AG04450 (cell line): ENCODE measurements at places on chromosomes 4 and X.

GRCh38 chr4:59063015-59063720 lies 1953.0 kb upstream of the IGFBP7 start:
- no peak for DNase-seq

DNA sequence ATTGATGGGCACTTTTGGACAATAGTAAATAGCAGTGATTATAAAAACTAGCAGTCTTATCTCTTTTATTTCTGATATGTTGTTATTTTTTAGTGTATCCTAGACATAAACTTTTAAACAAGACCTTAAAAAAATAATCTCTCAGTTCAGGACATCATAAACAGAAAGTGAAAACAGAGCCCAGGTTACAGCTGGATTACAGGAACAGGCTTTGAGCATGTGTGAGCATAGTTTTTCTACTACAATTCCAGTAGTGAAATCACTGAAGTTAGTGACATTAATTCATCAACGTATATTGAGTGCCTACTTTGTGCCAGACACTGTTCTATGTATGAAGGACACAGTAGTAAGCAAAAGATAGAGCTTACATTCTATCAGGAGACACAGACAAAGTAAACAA lies 16.9 kb downstream of the TRIM75 start:
- DNase-seq, result no peak

DNA sequence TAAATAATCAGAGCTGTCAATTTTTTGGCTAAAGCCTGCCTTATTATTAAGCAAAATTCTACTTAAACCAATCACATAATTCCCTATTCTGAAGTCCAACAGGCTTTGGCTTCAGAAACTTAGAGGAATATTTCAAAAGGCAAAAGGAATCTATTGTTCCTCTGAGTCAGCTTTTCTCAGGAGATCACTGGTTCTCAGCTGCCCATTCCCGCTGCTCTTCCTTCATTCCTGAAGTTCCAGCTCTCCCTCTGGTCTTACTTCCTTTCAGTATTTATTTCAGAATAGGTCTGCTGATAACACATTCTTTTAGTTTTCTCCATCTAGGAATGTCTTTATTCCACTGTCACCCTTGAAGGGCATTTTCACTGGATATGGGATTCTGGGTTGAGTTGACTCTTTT lies 133.7 kb downstream of the SOWAHB start:
- DNase-seq, result no peak

DNA sequence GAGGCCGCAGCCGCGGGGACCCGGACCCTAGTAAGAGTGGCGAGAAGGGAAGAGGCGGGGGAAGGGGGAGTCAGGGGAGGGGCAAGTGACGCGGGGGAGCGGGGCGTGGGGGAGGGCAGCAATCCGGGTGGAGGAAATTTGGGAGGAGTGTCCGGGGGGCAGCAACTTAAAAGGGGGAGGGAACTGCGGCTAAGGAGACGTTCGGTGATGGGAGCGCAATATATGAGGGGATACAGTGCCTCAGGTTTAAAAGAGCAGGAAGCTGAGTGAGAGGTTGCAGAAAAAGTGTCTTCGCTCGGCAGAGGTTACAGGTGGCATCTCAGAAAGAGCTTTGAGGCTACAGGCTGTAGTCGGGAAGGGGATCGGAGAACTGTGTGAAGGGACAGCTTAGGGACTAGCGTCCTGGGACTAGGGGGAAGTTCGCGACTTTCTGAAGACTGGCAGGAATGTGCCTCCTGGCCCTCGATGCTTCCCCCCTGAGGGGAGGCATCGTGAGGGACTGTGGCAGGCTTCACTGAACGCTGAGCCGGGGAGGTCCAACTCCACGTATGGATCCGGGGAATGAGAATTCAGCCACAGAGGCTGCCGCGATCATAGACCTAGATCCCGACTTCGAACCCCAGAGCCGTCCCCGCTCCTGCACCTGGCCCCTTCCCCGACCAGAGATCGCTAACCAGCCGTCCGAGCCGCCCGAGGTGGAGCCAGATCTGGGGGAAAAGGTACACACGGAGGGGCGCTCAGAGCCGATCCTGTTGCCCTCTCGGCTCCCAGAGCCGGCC lies 519 bp downstream of the FOXO4 start:
- no peak for DNase-seq

DNA sequence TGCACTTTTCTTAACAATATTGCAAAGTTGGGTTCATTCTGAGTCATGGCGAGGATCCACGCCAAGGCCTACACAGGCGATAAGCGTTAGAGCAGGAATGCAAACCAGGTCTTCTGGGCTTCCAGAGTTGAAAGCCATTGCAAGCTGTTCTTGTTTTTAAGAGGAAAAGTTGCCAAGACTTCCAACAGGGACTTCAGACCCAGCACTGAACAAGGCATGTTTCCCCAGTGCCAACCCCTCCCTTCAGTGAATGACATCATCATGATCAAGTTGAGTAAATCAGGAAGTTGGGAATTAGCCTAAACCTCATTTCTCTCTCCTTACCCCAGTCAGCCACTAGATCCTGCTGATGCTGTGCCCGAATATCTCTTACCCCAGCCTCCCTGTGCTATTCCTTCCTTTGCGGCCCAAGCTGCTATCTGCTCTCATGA lies 355.1 kb downstream of the HS3ST1 start:
- no peak for DNase-seq

GRCh38 chr4:173174594-173175012 lies 6.0 kb downstream of the GALNT7 start:
- DNase-seq, result no peak

- no peak for DNase-seq
Observed at GRCh38 chrX:40727581-40728252, 7.6 kb downstream of the MED14 start.

DNA sequence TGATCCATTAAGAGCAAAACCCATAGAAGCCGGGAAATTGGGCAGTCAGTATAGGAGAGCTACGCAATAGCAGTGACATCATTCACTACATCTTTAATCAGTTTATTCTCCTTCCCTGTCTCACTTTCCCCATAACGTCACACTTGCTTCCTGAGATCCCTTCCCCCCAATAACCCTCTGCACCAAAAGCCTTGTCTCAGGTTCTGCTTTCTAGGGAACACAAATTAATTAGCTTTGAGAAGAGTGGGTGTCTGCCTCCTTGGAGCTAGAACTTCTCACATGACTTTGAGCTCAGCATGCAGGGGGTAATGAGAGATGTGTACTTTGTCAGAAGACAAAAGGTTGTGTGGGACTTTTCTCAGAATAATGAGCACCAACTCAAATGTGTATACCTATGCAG lies 128.3 kb upstream of the MAOA start:
- no peak for DNase-seq

DNA sequence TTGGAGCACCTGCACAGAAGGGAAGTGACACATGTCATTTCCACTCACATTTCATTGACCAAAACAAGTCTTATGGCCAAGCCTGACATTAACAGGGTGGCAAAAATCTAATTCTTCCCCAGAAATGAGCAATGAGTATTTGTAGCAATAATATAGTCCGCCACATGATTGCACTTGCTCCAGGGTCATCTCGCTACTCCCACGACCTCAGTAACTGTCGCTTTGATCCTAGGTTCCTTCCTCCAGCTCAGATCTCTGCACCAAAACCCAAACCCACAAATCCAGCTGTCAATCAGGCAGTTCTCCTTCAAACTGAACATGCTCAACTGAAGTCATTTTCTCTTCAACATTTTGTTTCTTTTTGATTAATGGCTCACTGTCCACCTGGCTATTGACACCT lies 25.2 kb upstream of the PTTG2 start:
- DNase-seq, result no peak

- no peak for DNase-seq
Observed at GRCh38 chr4:22463179-22463578, 52.7 kb downstream of the ADGRA3 start.

DNA sequence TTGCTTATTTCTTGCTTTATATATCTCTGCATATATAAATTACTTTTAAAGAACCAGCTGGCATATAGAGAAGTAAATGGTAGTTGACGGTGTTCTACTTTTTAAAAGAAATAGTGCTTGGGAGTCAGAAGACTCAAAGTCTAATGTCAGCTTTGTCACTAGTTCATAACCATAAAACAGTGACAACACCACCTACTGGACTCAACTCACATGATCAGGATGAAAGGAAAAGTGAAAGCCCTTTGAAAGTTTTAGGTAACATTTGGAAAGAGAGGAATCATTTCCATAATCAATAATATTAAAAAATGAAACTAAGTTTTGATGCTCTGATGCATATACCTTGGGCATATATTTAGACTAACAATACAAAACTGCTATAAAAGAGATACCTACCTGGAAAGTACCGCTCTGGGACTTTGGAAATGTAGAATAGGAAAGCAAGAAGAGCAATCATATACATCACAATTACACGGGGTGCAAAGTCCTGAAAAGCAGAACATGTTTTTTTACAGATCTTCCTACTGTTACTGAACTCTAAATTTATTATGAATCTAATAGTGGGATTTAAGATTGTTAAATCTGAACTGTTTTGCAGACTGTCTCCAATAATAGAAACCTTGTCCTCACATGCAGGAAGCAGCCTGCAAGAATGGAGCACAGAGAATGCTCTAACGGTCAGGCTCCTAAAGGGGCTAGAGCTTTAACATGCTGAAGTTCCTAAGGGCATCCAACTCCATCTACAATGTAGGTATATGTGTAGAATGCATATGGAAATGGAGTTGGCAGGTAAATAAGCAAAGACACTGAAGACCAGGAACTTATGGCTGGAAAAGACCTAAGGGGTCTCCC lies 15.6 kb downstream of the PAQR3 start:
- DNase-seq, result no peak

DNA sequence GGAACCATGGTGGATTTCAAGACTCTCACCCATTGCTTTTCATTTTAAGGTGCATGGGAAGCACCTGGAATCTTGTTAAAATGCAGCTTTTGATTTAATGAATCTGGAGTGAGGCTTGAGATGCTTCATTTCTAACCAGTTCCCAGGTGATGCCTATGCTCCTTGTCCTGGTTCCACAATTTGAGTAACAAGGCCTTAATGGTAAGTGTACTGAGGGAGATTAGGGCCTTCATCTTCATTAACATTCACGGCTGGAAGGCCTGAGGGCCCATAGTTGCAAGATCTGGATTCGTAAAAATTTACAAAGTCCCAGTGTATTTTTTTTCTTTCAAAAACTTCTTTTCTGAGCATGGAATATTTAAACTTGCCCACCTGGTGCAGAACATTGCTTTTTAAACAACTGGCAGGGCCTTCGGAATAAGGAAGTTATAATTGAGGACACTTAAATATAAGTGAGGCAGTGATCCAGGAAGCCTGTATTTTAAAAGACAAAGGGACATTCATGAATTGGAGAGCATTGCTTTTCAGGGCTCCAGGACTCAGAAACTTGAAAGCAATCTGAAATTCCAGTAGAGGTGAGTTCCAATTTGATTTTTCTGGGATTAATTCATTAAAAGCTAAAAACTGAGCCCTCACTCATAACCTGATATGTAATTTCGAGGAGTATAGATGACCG lies 77.8 kb downstream of the NPNT start:
- DNase-seq, result no peak

DNA sequence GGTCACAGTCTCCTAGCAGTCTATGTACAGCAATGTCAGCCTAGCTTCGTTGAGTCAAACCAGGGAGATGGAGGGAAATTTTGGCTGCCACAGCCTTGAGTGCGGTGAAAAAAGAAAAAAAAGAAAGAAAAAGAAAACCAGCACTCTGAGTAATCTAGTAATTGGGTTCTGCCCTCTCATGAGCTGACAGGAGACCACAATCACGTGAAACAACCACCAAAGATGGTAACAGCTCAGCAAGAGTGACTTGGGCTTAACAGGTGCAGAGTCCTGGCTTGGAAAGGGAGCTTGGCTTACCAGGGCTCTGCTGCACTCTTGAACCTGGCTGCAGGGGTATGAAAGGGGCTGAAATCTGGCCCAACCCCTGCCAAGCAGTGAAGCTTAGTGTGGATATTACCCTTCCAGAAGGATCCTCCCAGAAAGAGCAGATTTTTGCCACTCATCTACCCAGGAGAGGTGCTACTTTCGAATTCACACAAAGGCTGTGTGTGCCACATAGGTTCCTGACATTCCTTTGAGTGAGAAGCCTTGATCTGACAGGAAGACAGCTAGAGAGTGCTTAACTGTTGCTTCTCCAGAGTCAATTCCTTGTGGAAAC lies 350.3 kb downstream of the PTTG2 start:
- DNase-seq, result no peak

DNA sequence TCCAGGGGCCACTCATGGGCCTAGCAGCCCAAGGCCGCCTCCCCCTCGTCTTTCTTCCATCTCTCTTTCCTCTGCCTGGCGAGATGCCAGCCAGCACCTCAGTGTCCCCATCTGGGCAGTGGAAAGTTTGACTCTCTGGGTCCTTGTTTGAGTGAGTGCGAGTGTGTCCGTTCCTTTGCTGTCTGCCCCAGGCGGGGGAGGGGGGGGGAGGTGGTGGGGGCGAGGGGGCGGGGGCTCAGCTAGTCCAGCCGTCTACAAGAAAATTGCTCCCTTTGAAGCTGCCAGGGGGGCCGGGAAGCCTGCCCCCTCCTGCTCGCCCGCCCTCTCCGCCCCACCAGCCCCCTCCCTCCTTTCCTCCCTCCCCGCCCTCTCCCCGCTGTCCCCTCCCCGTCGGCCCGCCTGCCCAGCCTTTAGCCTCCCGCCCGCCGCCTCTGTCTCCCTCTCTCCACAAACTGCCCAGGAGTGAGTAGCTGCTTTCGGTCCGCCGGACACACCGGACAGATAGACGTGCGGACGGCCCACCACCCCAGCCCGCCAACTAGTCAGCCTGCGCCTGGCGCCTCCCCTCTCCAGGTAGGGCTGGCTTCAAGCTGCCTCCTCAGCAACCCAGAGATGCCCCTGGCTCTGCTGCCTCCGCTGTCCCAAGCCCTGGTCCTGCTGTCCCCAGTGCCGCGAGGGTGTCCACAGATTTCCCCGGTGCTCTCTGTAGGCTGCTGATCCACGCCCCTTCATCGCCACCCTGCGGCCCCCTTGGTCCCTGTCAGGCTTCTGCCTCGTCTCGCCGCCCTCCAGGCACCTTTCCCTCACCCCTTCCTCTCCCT lies at the start of gene BGN:
BGN (plus strand) TSS at position 440 of the 821 bp plus-strand sequence. CDS start 9,652 bp downstream, outside the sequence.
- no peak for DNase-seq

- DNase-seq, result no peak
Observed at GRCh38 chr4:138161351-138161750, 80.8 kb downstream of the SLC7A11 start.

GRCh38 chrX:69093960-69094871 lies 71.0 kb downstream of the PJA1 start:
- no peak for DNase-seq

DNA sequence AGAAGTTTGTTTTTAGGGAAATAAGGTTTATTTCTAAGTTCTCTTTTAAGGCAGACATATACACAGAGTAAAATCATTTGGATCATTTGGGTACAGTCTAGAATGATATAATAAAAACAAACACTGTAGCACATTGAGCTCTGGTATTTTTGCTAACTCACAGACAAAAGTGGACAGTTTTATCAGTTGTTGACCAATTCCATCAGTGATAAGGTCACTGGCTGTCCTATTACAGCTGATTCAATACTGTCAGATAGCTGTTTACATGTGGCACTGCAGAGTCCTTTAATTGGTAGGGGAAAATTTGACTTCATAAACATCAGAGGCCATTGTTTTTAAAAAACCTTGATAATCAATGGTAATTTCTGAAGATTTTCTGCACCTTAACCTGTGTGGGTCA lies 3.5 kb downstream of the IBSP start:
- DNase-seq, result no peak

DNA sequence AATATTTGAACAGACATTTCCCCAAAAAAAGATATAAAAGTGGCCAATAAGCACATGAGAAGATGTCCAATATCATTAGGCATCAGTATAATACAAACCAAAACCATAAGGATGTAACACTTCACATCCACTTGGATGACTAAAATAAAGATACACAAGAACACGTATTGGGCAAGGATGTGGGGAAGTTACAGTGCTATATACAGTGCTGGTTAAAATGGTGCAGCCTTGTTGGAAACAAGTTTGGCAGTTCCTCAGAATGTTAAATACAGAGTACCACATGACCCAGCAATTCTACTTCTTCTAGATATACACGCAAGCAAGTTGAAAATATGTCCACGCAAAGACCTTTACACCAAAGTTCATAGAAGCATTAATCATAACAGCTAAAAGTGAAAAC lies 58.9 kb downstream of the HAUS3 start:
- DNase-seq, result no peak
